CD8-positive, alpha-beta memory T cell (primary cell): ENCODE measurements at places on chromosomes 1 and 21. TPM values are rescaled to one million over a fixed set of nuclear protein-coding genes. Genes with fewer than 3 reads are reported as not detected.

The FBLIM1 gene
- polyA plus RNA-seq = not detected

DNA sequence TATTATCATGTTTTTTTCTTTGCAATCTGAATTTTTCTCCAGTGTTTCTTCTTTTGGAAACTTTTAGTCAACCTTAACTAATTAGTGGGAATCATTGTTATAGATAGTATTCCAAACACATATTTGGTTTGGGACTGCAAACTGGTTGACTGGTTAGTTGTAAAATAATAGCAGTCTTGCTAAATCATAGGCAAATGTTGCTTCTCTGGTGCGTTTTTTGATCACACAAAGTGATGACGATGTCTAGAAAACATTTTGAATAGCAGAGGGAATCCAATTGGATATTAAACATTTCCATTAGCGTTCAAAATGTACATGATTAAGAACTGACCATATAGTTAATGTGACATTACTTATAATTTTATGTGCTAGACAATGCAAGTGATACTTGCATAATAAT is 4.5 kb downstream of the DNAJB4 start:
- no peaks in the 10 kb centered on the region for H3K36me3 ChIP-seq
- H3K4me3 ChIP-seq = no peak overlapping the region
- no peaks in the 10 kb centered on the region for H3K27me3 ChIP-seq
- no peak for DNase-seq
- H3K27ac ChIP-seq = no peak overlapping the region

DNA sequence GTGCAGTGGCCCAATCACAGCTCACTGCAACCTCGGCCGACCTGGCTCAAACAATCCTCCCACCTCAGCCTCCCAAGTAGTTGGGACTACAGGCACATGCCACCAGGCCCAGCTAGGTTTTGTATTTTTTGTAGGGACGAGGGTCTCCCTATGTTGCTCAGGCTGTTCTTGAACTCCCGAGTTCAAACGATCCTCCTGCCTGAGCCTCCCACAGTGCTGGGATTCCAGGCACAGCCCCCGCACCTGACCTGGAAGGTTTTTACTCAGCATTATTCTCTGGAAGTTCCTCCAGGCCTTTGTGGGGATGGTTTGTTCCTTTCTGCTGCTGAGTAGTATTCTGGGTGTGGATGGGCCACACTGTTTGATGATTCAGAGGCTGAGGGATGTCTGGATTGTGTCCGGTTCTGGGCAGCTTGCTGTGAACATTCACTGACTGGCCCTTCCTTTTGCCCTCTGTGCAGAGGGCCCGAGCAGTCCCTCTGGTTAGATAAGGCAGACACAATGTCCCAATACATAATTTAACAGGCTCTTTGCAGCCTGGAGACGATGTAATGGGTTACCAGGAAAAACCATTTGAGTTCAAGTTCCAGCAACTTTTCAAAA is 6.0 kb upstream of the TRAPPC10 start:
- DNase-seq = no peak
- H3K27me3 ChIP-seq = no peaks in the 10 kb centered on the region
- no peak overlapping the region for H3K27ac ChIP-seq
- no peak overlapping the region for H3K4me3 ChIP-seq
- H3K36me3 ChIP-seq = no peaks in the 10 kb centered on the region

DNA sequence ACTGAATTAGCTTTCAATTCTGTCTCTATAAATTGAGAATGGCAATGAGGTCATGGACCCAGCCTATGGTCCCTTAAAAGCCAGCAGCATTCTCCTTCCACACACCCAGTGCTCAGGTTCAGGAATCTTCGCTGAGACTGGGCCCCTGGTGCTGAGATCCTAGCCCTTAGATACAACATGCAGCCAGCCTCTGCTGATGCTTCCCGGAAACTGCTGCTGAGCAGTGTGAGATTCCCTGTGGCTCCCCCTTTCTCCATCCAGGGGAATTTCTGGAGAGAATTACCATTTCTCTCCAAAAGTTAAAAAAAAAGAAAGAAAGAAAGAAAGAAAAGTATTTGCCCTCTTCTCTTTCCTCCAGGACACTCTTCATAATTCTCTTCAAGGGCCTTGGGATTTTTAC is 31.7 kb upstream of the RALGPS2 start:
- H3K27ac ChIP-seq = no peak overlapping the region
- no peak overlapping the region for H3K4me3 ChIP-seq
- no peak for DNase-seq
